Body of pancreas (tissue), 4 donors: ENCODE measurements at places on chromosomes 4 and X. TPM values are rescaled to one million over a fixed set of nuclear protein-coding genes. Genes with fewer than 3 reads are reported as not detected.

DNA sequence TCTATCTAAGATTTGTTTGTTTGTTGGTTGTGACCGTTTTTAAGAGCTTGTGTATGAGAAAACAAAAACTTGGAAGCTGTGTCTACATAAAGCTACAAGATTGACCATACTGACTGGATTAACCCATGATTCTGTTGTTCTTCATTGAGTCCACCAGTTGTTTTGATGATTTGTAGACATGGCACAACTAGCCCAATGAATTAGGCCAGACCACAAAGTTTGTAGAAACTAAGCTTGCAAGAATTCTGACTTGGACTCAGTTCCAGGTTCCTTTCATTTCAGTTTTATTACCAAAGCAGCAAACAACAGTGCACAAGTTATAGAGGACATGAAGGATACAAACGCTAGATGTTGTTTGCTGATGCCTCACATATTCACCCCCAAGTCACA is 119.3 kb downstream of the RASGEF1B start:
- peaks cover 11% of the 10 kb centered on the region for H3K4me1 ChIP-seq
- DNase-seq: no peak
- H3K36me3 ChIP-seq: no peaks in the 10 kb centered on the region
- no peak overlapping the region for H3K4me3 ChIP-seq
- H3K27me3 ChIP-seq: no peaks in the 10 kb centered on the region
- H3K27ac ChIP-seq: no peak overlapping the region

Gene CXCL6
- 10.1 TPM for total RNA-seq

- H3K4me1 ChIP-seq: no peaks in the 10 kb centered on the region
- DNase-seq: no peak
- H3K27me3 ChIP-seq: no peaks in the 10 kb centered on the region
Observed at GRCh38 chr4:33737726-33738125, 2506.6 kb downstream of the ARAP2 start.

DNA sequence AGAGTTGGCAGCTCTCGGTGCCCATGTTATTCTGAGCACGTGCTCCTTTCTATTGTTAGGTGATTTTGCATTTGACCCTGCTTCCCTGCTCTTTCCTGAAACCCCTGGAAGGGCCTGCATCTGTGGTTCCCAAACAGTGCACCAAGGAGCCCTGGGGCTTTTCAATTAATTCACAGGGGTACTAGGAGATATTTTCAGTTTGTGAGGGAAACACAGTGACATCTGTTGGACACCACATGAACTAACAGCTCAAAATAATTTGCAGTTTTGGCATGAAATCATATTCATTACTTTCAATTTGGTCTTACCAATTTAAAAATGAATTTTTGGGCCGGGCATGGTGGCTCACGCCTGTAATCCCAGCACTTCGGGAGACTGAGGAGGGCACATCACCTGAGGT is 156.6 kb downstream of the GATB start:
- no peaks in the 10 kb centered on the region for H3K27me3 ChIP-seq
- no peak for DNase-seq
- no peaks in the 10 kb centered on the region for H3K36me3 ChIP-seq
- no peak overlapping the region for H3K4me3 ChIP-seq
- H3K4me1 ChIP-seq: no peaks in the 10 kb centered on the region

Gene ATP7A
- total RNA-seq: 7.3 TPM

Gene TLR1
- total RNA-seq: 12.2 TPM

DNA sequence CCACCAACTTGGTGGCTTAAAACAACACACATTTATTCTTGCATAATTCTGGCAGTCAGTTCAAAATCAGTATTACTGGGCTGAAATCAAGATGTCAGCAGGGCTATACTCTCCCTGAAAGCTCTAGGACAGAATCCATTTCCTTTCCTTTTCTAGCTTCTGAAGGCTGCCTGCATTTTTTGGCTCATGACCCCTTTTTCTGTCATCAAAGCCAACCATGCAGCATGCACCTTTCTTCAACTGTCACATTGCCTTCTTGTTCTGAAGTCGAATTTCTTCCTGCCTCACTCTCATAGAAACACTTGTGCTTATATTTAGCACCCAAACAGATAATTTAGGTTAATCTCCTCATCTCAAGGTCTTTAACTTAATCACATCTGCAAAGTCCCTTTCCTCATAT is 79.8 kb upstream of the PPP1R2C start:
- no peak overlapping the region for H3K4me3 ChIP-seq
- no peaks in the 10 kb centered on the region for H3K4me1 ChIP-seq
- no peak for DNase-seq

DNA sequence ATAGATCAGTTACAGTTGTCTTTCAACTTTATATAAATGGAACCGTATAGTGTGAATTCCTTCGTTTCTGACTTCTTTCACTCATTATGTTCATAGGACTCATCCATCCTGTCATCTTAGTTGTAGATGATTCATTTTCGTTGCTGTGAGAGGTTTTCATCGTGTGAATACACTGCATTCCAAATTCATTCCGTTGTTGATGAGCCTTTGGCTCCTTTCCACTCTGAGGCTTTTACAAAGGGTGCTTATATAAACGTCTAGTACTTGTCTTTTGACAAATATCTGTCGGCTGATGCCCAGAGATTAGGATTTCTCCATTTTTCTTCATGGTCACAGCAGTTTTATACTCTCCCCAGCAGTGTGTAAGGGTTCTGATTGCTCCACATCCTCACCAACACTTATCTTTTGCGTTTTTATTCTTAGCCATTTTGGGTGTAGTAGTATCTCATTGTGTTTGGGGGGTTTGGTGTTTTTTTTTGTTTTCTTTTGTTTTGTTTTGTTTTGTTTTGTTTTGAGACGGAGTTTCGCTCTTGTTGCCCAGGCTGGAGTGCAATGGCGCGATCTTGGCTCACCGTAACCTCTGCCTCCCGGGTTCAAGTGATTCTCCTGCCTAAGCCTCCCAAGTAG is 48.6 kb downstream of the LRP2BP start:
- H3K4me3 ChIP-seq: no peak overlapping the region
- no peaks in the 10 kb centered on the region for H3K4me1 ChIP-seq
- H3K36me3 ChIP-seq: no peaks in the 10 kb centered on the region
- no peaks in the 10 kb centered on the region for H3K27me3 ChIP-seq
- no peak for DNase-seq

- no peaks in the 10 kb centered on the region for H3K36me3 ChIP-seq
- no peaks in the 10 kb centered on the region for H3K4me1 ChIP-seq
- H3K27me3 ChIP-seq: no peaks in the 10 kb centered on the region
- H3K4me3 ChIP-seq: no peak overlapping the region
- DNase-seq: no peak
- H3K27ac ChIP-seq: no peak overlapping the region
Observed at GRCh38 chrX:17828171-17828570, 32.9 kb downstream of the RAI2 start.

Gene VGLL1
- total RNA-seq: not detected
